ENCODE measurements at places on chromosomes 3 and 15. TPM values are rescaled to one million over a fixed set of nuclear protein-coding genes. Genes with fewer than 3 reads are reported as not detected.

- DNase-seq = no peak
Observed at GRCh38 chr3:46438831-46439230, 25.9 kb downstream of the LTF start.

- no peak for DNase-seq
Observed at GRCh38 chr3:168341192-168341815, 245.6 kb upstream of the GOLIM4 start.

- no peak for DNase-seq
Observed at GRCh38 chr3:101811875-101812274, 32.9 kb downstream of the NXPE3 start.

DNA sequence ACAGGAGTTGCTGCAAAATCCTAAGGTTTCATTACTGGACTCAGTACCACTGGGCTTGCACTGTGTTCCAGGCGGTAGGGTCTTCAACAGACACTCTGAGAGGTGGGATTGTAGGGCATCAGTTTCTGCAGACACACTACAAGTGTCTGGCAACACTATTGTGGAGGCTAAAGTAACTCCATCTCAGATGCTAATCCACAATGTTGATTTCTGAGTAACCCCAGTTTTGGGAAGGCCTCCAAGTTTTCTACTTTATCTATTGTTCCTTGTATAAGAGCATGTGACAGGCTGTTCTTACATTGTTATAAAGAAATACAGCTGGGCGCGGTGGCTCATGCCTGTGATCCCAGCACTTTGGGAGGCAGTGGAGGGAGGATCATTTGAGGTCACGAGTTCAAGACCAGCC, 2.5 kb upstream of the ABHD5 start:
- DNase-seq = no peak

GRCh38 chr3:188339410-188340295, 185.7 kb downstream of the LPP start:
- no peak for DNase-seq

DNA sequence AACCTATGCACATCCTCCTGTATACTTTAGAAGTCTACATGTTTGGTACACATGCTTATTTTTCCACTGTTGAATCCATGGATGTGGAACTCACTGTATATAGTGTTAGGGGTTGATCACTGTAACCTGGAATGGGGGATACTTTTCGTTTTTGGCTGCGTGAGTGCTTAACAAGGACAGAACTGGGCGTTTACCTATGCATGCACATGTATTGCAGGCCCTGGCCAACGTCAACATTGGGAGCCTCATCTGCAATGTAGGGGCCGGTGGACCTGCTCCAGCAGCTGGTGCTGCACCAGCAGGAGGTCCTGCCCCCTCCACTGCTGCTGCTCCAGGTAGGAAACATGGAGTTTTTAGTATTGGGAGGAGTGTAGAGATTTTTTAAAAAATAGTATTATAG, 2.3 kb downstream of the RPLP1 start:
- DNase-seq = no peak

GRCh38 chr15:67140078-67140833, 74.9 kb downstream of the SMAD3 start:
- DNase-seq = peak; percentile 31

GRCh38 chr15:42284551-42284950, 11.3 kb upstream of the TMEM87A start:
- DNase-seq = no peak

DNA sequence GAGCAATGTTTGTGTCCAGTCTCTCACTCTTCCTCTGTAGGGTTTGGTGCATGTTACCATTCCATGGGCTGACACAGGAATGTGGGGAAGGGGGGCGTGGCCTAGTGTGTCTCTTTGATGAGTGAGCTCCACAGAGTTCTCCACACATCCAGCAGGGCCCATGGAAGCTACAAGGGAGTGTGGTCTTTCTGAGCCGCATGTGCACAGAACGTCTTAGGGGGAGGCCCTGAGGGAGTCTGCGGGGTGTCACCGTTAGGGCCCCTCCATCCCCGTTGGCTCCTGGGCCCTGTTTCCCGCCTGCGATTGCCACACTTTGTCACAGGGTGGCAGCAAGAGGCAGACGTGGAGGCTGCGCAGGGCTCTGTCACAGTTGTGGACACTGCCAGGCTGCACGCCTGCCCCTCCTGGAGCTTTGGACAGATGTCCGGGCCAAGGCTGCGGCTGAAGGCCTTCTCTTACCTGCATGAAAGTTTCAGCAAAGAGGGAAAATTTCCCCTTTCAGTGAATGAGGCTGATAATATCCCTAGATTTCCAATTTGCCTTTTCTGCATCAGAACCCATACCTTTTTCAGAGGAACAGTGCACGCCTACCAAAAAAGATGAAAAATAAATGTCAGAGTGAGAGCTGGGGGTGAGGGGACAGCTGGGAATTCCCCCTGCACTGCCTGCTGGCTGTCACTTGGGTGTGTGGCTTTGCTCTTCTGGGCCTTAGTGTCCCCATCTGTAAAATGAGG, 24.3 kb downstream of the CACNA2D3 start:
- DNase-seq = no peak

GRCh38 chr3:114319453-114319852, 25.6 kb downstream of the TIGIT start:
- no peak for DNase-seq

GRCh38 chr3:132641837-132642538, 17.6 kb downstream of the ACAD11 start:
- no peak for DNase-seq

DNA sequence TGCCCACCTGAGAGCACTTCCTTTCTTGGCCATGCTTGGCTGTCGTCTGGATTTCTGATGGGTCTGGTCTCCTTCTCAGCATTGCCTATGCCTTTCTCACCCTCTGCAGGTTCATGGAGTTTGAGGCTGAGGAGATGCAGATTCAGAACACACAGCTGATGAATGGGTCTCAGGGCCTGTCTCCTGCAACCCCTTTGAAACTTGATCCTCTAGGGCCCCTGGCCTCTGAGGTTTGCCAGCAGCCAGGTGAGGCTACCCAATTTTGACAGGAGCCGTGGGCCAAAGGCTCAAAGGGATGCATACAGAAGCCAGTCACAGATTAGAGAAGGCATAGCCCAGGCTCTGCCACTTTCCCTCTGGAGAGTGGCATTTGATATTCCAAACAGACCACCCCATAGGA, 10.5 kb downstream of the NUTM1 start:
- no peak for DNase-seq

- DNase-seq = peak; percentile 68
Observed at GRCh38 chr15:100919481-100920405, 586 bp downstream of the LRRK1 start.

- no peak for DNase-seq
Observed at GRCh38 chr3:151837057-151837456, 23.1 kb downstream of the AADAC start.

DNA sequence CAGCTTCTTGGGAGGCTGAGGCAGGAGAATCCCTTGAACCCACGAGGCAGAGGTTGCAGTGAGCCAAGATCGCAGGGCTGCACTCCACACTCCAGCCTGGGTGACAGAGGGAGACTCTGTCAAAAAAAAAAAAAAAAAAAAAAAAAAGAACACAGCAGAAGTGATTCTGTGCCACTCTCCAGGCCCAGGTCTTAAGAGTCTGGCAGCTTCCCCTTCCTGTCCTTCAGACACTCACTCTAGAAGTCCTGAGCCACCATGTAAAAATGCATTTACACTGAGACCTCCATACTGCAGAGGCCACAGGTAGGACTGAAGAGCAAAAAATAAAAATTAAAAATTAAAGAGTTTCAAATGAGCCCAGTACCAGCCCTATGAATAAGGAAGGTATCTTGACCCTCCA, 11.8 kb upstream of the CDV3 start:
- no peak for DNase-seq

GRCh38 chr3:15096046-15096445, 2.9 kb downstream of the RBSN start:
- DNase-seq = no peak

- no peak for DNase-seq
Observed at GRCh38 chr15:69319384-69320375, 21.0 kb downstream of the PAQR5 start.

ALDH1L1 gene
- total RNA-seq = 4.1 TPM

LRTM1 gene
- not detected for total RNA-seq

CYP8B1 gene
- not detected for total RNA-seq

ATP13A5 gene
- not detected for total RNA-seq

CDHR4 gene
- total RNA-seq = 1.6 TPM

Measured in sciatic nerve (tissue), 2 donors.